ENCODE measurements at places on chromosomes 3 and 15. TPM values are rescaled to one million over a fixed set of nuclear protein-coding genes. Genes with fewer than 3 reads are reported as not detected.

DNA sequence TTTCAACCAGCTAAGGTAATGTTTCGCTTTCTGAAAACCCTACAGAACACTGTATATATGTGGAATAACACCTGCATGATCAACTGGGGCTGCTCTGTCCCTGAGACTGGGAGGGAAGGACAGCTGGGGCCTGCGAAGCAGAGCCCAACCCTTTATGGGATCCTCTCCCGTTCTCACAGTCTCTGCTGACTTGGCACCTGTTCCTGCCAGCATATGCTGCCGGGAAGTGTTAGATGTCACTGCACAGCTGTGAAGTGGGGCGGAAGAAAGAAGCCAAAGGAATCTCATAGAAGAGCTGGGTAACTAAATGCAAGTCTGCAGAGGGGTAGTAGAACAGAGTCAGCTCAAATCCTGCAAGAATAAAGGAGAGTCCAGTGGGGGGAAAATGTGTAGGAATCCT lies 29.6 kb downstream of the LRRC3B start:
- no peak for DNase-seq

DNA sequence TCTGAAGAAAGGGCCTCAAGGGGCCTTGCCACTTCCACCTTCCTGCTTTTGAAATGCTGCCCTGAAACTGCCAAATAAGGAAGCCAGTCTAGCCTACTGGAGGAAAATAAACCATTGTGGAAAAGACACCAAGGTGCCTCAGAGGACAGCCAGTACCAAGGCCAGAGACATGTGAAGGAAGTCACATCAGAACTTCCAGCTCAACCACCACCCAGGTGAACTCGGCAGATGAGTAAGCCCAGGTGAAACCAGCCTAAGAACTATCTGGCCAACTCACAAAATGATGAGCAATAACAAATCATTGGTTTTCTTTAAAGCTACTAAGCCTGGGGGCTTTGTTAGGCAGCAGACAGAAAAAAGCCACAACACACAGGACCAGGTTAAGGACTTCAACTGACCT lies 103.0 kb downstream of the MAGI1 start:
- DNase-seq: no peak

DNA sequence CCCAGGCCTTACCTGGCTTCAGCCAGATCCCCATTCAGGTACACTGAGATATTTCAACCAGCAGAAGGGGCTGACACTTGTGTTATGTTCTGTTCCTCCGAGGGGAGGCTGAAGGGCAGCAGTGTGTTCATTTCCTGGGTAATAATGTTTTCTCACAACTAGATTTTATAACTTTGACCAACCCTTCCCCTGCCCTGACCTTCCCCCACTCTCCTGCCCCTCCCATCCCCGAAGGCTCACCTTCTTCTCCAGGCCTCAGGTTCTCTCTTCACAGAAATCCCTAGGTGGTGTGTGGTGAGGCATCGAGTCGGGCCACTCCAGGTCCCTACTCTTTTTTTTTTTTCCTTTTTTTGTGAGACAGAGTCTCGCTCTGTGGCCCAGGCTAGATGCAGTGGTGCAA lies 34.6 kb downstream of the EPHB3 start:
- no peak for DNase-seq

GRCh38 chr15:57335293-57335715 lies 41.0 kb upstream of the CGNL1 start:
- DNase-seq: no peak

DUOXA2 gene
- not detected for total RNA-seq

ATP13A4 gene
- total RNA-seq: 0.42 TPM

GRCh38 chr3:12267376-12268030 lies 21.4 kb upstream of the PPARG start:
- DNase-seq: no peak

GRCh38 chr15:70064441-70064840 lies 33.3 kb downstream of the TLE3 start:
- no peak for DNase-seq

B3GALNT1 gene
- total RNA-seq: 29.0 TPM

GRCh38 chr15:72203507-72203837 lies 5.9 kb upstream of the GRAMD2A start:
- DNase-seq: peak; percentile 85

MOBP gene
- 0.08 TPM for total RNA-seq

KNG1 gene
- not detected for total RNA-seq

DNA sequence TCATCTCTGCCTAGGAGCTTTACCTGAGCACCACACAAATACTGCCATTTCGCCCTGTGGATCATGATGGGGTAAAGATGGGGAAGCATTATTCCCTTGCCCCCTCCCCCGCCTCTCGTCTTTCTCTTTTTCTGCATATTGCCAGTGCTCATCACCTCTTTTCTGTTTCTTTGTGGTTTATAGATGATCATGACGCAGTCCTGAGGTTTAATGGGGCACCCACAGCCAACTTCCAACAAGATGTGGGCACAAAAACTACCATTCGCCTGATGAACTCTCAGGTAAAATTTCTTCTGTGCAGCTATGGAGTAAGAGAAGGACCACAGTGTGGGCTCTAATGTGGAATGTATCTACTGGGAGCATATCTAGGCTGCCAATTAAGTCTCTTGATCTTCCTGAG lies 88.2 kb downstream of the RPL39L start:
- DNase-seq: no peak

DNA sequence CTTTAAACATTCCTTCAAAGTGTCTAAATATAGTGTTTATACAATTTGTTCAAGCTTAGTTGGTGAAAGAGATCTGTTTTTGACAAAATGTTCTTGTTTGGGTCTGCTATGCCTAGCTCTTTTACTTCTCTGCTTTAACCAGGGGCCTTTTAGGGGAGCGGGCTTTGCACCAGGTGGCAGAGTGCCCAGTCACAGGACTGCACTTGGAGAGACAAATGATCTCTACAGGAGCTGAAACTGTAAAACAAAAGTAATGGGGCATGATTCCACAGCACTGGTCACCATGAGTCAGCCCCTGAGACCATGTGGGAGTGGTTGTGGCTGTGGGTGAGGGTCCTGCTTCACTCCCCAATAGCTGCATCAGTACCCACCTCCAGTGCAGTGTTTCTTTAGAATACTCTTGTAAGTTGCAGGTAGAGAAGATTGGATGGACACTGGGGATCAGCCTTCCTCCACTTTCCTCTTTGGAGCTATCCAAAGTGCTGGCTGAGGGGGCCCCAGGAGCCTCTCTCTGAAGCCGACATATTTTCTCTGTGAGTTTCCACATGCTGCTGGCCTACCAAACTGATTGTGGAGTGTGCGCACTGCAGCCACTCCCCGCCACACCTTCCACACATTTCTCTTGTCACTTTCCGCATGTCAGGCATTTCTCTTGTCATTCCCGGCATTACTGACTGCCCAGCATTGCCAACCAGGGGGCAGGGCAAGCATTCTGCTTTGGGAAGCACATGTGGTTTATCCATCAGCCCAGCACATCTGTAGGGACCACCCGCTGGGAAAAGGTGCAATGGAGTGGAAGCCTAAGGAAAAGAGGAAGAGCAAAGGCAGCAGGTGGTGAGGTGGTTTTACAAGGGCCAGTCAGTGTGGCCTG lies 110.0 kb downstream of the EPHB1 start:
- no peak for DNase-seq

SLC9C1 gene
- 2.2 TPM for total RNA-seq

DNA sequence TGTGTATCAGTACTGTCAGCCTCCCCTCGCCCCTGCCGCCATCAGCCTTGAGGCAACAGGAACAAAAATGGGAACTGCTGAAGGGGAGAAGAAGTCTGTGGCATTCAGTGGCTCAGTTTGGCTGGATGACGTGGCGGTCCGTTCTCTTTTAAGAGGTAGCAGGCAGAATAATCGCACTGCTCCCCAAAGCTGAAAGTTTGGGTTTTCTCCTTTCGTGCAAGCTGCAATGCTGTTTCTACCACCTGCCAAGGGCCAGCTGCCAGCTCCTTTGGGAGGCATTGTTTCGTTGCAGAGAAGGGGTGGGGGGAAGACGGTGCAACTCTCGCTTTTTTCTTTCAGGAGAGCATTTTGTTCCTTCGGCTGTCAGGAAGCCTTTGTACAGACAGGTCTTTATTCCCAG lies 369.6 kb upstream of the RORA start:
- DNase-seq: no peak

DNA sequence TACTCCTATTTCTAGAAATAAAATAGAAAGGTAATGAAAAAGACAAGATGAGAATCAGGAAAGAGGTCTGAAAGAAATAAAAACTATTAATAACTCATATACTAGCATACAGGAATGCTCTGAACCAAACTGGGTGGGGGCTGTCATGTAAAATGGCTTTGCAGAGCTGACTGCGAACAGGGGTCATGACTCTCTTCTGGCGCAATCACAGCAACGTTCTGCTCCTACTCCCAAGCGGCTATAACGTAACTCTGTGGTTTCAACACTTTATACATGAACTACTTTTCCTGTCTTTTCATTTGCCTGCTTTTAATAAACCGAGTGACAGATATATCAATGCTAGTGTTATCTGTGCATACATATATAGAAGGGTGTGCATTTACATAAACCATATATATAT lies 116.7 kb downstream of the DLG1 start:
- DNase-seq: no peak

LRTM1 gene
- not detected for total RNA-seq

GRCh38 chr3:26237036-26237682 lies 385.4 kb upstream of the LRRC3B start:
- DNase-seq: no peak

DNA sequence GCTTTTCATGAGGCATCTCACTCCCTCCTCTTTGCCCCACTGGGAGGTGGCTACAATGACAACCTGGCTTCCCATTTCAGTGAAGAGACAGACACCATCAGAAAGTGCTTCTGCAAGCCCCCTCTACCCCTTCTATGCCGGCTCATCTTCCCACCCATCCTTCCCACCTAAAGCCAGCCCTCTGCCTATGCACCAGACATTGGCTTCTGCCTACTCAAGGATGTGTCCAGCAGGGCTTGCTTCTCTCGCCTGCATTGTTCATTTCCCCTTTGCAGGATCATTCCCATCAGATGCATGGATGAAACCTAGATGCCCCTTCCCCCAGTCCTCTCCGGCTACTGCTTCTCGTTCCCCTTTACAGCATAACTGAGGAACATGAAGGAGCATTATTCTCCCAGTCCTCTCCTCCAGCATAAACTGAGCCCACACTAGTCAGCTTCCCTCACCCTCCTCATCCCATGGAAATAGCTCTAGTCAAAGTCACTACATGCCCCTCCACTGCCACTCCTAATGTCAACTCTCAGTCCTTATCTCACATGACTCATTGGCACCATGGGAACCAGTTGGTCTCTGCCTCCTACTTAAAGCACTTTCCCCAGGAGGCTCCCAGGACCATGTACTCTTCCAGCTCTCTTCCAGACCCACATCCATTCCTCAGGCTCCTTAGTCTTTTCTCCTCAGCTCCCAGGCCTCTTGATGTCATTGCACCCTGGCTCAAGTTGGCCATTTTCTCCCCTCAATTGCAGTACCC lies 47.9 kb downstream of the TM2D3 start:
- no peak for DNase-seq
